ENCODE measurements at places on chromosomes 4 and X. TPM values are rescaled to one million over a fixed set of nuclear protein-coding genes. Genes with fewer than 3 reads are reported as not detected.

The FAAH2 gene
- total RNA-seq: 4.9 TPM

- DNase-seq: no peak
Observed at GRCh38 chr4:130563889-130564418, 1468.0 kb downstream of the C4orf33 start.

DNA sequence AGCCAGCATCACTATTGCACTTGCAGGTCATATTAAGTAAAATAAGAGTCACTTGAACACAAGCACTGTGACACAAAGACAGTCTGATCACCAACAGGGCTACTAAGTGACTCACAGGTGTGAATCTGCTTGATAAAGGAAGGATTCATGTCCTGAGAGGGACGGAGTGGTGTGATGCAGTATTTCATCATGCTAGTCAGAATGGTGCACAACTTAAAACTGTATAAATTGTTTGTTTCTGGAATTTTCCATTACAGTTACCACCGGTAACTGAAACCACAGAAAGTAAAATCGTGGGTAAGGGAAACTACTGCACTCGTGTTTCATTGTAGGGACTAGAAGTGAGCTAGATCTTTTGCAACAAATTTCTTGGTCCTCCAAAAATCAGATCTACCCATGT, 109.7 kb downstream of the ELOVL6 start:
- DNase-seq: peak; percentile 62

GRCh38 chr4:136103616-136104015, 1428.7 kb downstream of the PCDH18 start:
- DNase-seq: no peak

GRCh38 chr4:189787216-189788031, 153.2 kb upstream of the FRG1 start:
- DNase-seq: no peak

DNA sequence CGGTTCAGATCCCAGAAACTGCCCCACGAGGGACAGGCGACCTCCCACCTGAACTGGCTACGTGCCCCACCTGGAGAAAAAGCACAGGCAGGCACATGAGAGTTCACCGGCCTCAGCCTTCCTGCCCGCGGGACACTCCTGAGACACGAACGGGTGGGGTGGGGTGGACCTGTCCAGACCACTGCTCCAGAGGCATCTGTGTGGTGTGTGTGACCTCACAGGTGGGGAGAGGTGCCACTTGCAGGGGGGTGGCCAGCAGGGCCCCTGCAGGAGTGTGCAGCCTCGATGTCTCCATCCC, 18.5 kb downstream of the NELFA start:
- no peak for DNase-seq

GRCh38 chrX:8033175-8033574, 106.0 kb upstream of the PNPLA4 start:
- DNase-seq: no peak

The SRPX gene
- not detected for total RNA-seq

The DUSP21 gene
- not detected for total RNA-seq

The GPC3 gene
- total RNA-seq: 0.86 TPM

- DNase-seq: no peak
Observed at GRCh38 chrX:137031039-137031438, 2.8 kb downstream of the GPR101 start.

The CA5B gene
- 13.3 TPM for total RNA-seq

The ZNF827 gene
- total RNA-seq: 26.6 TPM

The COMMD8 gene
- total RNA-seq: 26.5 TPM

- DNase-seq: peak; percentile 31
Observed at GRCh38 chr4:165203541-165204461, 3.6 kb upstream of the KLHL2 start.

The AADAT gene
- total RNA-seq: not detected

- DNase-seq: no peak
Observed at GRCh38 chr4:39689970-39690369, 8.0 kb upstream of the UBE2K start.

The MRPS18C gene
- 78.0 TPM for total RNA-seq

DNA sequence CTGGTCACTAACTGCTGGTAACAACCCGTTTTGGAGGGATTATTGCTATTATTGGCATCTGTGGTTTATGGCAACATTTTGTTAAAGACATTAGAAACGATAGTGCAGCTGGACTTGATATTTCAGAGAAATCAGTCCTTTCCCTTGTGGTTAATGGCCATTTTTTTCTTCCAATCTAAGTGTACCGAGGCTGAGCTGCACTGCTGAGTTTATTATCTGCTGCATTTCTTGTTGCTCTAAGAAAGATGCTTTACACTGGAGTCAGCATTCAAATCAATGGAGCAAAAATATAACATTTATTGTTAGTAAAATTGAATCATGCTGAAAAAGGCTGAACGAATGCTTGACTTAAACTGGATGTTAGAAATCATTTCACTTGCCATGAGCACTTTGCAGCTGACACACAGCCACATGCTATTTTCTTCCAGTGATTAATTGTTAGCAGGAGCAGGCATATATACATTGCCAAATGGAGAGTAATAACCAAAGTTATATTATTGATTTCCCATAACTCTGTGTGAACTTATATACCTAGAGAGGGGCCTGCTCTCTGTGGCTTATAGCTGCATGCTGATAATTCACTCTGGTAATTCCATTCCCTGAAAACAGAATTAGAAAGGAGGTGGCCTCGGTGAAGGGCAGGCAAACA, 66.5 kb upstream of the TTC29 start:
- no peak for DNase-seq

DNA sequence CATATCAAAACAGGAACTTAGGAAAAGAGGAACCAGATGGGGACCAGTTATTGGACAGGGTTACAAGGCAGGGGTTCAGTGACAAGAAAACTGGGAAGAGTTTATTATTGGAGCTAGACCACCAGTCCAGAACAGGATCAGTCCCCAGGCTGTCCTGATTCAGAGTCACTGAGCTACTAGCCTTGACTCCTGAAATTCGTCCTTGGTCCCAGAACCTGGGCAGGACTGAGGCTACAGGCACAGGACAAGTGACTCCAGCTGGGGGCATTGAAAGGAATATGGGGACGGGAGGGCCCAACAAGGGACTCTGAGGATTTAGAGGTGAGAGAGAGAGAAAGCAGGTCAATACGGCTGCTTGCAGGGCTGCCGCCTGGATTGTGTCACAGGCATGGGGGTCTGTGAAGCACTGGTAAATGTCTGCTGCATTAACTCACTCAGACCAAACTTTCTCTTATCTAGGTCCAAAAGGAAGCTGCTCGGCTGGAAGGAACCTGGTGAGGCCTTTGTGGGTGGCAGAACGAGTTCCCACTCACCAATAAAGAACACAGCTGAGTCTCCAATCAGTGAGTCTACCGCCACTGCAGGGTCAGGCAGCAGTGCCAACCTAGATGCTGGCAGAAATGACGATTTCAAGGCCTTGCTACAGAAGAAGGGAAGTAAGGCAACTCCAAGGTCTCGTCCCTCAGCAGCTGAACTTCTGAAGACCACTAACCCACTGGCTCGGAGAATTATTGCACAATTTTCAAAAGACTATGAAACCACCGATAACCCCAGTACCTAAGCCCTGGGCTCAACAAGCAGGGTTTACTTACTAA, 11.3 kb upstream of the RTL5 start:
- no peak for DNase-seq
